ENCODE measurements at places on chromosomes 1 and 21.
A peak's percentile ranks its signal among the peaks of the same experiment; 100 is the strongest.

- DNase-seq, result peak; percentile 3
- H3K36me3 ChIP-seq, result no peaks in the 10 kb centered on the region
- no peak overlapping the region for H3K27ac ChIP-seq
- H3K27me3 ChIP-seq, result no peaks in the 10 kb centered on the region
These were observed 73.6 kb downstream of the TRIM11 start for GRCh38 chr1:228332797-228333738.

- H3K4me1 ChIP-seq, result no peaks in the 10 kb centered on the region
- no peak for DNase-seq
- H3K27me3 ChIP-seq, result no peaks in the 10 kb centered on the region
- H3K27ac ChIP-seq, result no peak overlapping the region
- no peaks in the 10 kb centered on the region for H3K36me3 ChIP-seq
- H3K4me3 ChIP-seq, result no peak overlapping the region
These were observed 58.0 kb downstream of the VPS13D start for GRCh38 chr1:12287869-12288268.

DNA sequence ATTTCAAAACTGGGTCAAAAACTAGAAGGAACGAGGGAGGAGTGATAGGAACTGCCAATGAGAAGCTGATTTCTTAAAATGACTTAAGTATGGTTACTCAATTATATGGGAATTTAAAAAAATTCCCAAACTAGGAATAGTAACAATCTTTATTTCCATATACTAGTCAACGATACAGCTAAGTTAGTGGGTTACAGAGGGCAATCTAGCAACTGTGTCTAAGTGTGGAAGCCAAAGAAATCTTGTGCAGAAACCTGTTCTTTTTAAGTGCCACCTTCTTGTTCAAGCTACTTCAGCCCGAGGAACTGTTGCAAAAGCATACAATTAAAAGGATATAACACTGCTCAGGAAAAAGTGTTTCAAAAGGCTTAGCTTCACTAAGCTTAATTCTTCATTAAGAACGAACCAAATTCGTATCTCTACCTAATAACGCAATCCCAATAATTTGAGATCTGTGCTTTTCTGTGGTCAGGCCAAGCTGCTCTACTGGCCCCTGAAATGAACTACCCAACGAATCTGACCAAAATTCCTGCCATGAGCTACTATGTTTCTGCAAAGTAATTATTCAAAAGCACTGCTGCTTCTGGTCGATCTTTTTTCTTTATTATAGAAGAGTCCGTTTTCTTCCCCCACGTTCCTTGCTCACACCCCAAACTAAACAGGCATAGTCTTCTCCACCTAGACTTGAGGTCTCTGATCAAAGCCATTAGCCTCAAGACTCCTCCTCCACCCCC, 1.8 kb downstream of the USP24 start:
- H3K27me3 ChIP-seq, result no peaks in the 10 kb centered on the region
- H3K27ac ChIP-seq, result peak overlapping the region; percentile 91
- no peaks in the 10 kb centered on the region for H3K36me3 ChIP-seq
- H3K4me3 ChIP-seq, result peak overlapping the region; percentile 51

- no peaks in the 10 kb centered on the region for H3K4me1 ChIP-seq
- no peaks in the 10 kb centered on the region for H3K27me3 ChIP-seq
- DNase-seq, result peak; percentile 80
- no peaks in the 10 kb centered on the region for H3K36me3 ChIP-seq
- H3K27ac ChIP-seq, result no peak overlapping the region
- H3K4me3 ChIP-seq, result no peak overlapping the region
These were observed 7.2 kb upstream of the SEMA4A start for GRCh38 chr1:156146020-156146768.

DNA sequence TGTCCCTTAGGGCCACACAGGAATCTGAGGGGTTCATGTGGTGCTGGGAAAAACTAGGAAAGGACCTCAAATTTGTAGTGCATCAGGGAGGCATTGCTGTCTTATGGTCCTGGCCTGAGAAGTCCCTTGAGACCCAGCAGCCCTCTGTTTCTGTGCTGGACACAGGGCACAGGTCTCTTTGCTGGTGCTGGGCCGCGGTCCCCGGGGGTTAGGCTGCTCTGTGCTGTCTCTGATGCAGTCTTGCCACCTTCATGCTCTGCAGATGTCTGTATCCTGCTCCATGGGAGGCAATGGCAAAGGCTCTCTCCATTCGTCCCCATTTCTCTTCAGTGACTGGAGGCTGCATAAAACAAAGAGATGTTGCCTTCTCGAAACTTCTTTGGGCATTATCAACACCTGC, 13.0 kb downstream of the EDARADD start:
- no peak for DNase-seq
- no peak overlapping the region for H3K27ac ChIP-seq
- H3K4me1 ChIP-seq, result peaks cover 9% of the 10 kb centered on the region

DNA sequence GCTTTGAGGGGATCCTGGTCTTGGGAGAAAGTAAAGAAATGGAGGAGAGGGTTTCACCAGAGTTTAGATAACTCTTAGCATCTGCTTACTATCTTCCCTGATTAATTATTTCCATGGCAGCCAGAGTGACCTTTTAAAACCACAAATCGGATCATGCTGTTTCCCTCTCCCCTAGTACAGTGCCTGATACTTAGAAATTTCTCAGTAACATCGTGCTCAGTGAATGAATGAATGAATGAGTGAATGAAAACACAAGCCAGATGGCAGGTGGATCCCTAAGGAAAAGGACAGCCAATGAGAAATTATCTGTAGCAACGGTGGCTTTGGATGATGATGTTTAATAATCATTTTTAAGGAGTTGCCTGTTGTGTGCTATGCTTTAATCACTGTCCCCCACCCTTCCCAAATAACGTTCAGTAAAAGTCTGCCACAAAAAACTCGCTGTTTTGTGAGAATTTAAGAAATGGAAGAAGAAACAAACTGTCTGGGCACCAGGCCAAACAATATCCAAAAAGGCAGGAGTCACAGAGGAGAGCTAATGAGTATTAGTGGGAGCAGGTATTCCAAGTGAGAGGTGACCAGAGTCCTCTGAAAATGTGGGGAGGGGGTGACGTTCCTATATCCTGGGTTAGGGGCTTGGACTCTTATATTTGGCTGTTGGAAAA, 737 bp upstream of the SMAP2 start:
- no peak for DNase-seq
- no peaks in the 10 kb centered on the region for H3K36me3 ChIP-seq
- H3K4me1 ChIP-seq, result peaks cover 20% of the 10 kb centered on the region
- no peak overlapping the region for H3K4me3 ChIP-seq

DNA sequence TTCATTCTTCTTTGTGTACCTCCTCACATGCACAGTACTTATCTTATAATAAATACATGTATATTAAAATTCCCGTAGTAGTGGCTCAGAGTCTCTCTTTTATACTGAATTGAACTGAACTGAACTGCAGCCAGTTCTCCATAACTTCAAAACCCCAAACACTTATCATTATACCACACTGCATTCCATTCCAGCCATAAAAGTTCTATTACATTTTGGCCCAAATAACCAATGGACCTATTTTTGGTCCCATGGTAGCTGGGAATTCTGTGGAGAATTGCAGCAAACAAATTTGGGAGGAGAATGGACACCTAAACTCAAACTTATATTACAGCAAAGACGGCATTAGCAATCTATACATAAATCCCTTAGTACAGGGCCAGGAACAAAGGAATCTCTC, 86.6 kb upstream of the C1orf87 start:
- H3K36me3 ChIP-seq, result no peaks in the 10 kb centered on the region
- H3K4me1 ChIP-seq, result no peaks in the 10 kb centered on the region
- H3K27me3 ChIP-seq, result no peaks in the 10 kb centered on the region

- no peaks in the 10 kb centered on the region for H3K36me3 ChIP-seq
- no peak overlapping the region for H3K4me3 ChIP-seq
- DNase-seq, result no peak
- no peaks in the 10 kb centered on the region for H3K4me1 ChIP-seq
- no peaks in the 10 kb centered on the region for H3K27me3 ChIP-seq
These were observed 297.0 kb upstream of the VAMP3 start for GRCh38 chr1:7474143-7474490.

GRCh38 chr1:47934243-47934805, 62.9 kb downstream of the TRABD2B start:
- H3K27ac ChIP-seq, result peak overlapping the region; percentile 64
- no peak overlapping the region for H3K4me3 ChIP-seq
- no peaks in the 10 kb centered on the region for H3K27me3 ChIP-seq
- DNase-seq, result peak; percentile 70
- H3K4me1 ChIP-seq, result peaks cover 20% of the 10 kb centered on the region

GRCh38 chr1:49298304-49298703, 521.6 kb upstream of the BEND5 start:
- no peaks in the 10 kb centered on the region for H3K36me3 ChIP-seq
- peak; percentile 61 for DNase-seq
- no peak overlapping the region for H3K27ac ChIP-seq
- no peaks in the 10 kb centered on the region for H3K4me1 ChIP-seq
- H3K4me3 ChIP-seq, result no peak overlapping the region

GRCh38 chr1:63843884-63844283, 70.1 kb downstream of the ROR1 start:
- H3K27me3 ChIP-seq, result no peaks in the 10 kb centered on the region
- H3K4me3 ChIP-seq, result no peak overlapping the region
- no peaks in the 10 kb centered on the region for H3K36me3 ChIP-seq
- H3K27ac ChIP-seq, result no peak overlapping the region

DNA sequence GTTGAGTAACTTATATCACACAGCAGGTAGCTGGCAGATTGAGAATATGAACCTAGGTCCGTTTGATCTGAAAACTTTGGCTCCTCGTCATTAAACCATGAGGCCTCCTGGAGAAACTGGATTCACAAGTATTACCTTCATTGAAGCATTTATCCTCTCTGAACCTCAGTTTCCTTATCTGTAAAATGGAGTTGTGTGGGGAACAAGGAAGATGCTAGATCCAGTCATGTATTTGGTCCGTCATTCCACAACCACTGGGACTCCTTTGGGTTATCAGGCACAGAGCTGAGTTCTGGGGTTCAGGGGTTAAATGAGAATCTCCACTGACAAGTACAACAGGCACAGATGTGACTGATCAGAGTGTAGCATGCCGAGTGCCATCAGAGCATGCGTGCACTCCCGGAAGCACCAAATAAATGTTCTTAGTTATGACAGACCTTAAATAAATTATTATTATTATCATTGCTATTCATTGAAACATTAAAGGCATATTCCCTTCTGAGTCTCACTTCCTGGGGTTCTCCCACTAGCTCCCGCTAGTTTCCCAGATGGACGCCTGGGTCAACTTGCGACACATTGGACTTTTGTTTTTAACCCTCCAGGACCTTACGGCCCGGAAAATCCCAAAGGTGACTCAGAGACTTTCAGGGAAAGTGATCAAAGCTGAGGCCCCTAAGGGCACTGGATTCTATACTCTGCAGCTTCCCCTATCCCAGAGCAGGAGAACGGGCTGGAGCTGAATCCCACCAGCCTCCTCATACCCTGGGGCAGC, 130.6 kb downstream of the PLPP3 start:
- no peak overlapping the region for H3K27ac ChIP-seq
- no peak overlapping the region for H3K4me3 ChIP-seq
- H3K4me1 ChIP-seq, result no peaks in the 10 kb centered on the region
- no peaks in the 10 kb centered on the region for H3K27me3 ChIP-seq

- peaks cover 12% of the 10 kb centered on the region for H3K4me1 ChIP-seq
- DNase-seq, result peak; percentile 31
- no peak overlapping the region for H3K27ac ChIP-seq
- H3K4me3 ChIP-seq, result no peak overlapping the region
- no peaks in the 10 kb centered on the region for H3K27me3 ChIP-seq
These were observed 2.9 kb upstream of the HTR6 start for GRCh38 chr1:19661721-19662228.

DNA sequence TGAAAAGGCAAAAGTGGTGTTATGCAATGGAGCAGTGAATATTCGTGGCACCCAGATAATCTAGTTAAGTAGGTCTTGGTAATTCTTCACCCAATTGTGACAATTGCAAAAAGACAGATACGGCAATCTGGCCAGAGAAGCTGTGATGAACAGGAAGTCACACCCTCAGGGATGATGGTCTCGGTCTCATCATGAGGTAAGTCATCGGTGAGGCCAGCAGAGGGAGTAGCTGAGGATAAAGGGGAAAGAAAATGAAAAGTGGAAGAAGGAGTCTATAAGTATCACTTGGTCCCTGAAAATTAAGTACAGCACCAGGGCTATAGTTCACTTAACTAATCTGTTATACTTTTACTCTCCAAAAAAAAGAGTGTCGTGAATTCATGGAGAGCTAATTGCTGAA, 258.8 kb upstream of the NCAM2 start:
- no peak overlapping the region for H3K27ac ChIP-seq
- no peak for DNase-seq
- no peaks in the 10 kb centered on the region for H3K36me3 ChIP-seq

GRCh38 chr1:62228136-62228882, 33.7 kb downstream of the L1TD1 start:
- H3K4me3 ChIP-seq, result no peak overlapping the region
- H3K27me3 ChIP-seq, result no peaks in the 10 kb centered on the region
- H3K36me3 ChIP-seq, result no peaks in the 10 kb centered on the region

GRCh38 chr1:44405798-44406736, 1.0 kb downstream of the RNF220 start:
- peaks cover 45% of the 10 kb centered on the region for H3K27me3 ChIP-seq
- peak overlapping the region; percentile 10 for H3K4me3 ChIP-seq
- H3K36me3 ChIP-seq, result no peaks in the 10 kb centered on the region
- no peak for DNase-seq
- H3K27ac ChIP-seq, result no peak overlapping the region

DNA sequence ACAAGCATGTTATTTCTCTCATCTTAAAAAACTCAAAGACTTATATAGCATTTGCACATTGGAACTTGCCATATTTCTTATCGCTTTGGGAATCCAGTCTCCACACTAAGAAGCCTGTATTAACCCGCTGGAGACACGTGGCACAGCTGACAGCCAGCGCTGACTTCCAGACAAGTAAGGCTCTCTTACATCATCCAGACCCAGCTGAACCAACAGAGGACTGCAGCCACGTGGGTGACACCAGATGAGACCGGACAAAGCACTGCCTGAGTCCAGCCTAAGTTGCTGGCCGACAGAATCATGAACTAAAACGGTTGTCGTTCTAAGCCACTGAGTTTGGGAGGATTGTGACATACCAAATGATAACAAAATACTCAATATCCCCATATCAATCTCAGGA, 6.3 kb upstream of the CD247 start:
- no peak overlapping the region for H3K27ac ChIP-seq
- H3K4me1 ChIP-seq, result peaks cover 4% of the 10 kb centered on the region
- no peaks in the 10 kb centered on the region for H3K27me3 ChIP-seq
- no peaks in the 10 kb centered on the region for H3K36me3 ChIP-seq
- no peak overlapping the region for H3K4me3 ChIP-seq

DNA sequence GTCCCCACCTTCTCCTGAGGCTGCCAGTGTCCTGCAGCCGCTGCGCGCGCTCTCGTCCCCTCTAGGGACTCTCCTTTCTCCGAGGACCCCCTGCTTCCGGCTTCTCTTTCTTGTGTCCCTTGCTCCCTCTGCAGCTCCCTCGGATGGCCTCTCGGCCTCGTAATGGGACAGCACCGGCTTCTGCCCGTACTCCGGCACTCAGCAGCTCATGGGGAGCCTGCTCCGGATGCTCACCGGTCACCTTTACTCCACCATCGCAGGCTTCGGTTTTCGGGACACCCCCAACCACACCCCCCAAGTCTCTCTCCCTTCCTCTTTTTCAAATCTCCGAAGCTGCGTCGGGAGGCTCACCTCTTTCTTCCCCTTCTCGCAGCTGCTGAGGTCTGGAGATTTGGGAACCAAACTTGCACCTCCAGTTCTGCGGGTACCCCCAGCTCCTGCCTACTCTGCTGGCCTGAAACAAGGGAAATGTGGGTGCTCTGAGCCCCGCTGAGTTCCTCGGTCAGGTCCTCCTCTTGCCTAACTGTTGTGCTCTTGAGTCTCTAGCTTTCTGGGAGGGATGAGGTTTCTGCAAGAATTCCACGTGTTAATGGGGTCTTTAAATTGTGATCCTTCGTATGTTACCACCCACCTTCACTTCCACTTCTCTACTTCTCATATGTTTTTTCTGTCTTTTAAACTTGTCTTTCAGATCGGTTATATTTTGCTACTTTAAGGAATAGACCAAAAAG, 930 bp downstream of the CDC14A start:
- peaks cover 29% of the 10 kb centered on the region for H3K4me1 ChIP-seq
- H3K36me3 ChIP-seq, result no peaks in the 10 kb centered on the region
